NCI-H774 (cell line): ENCODE measurements at places on chromosomes 6 and 20.

GRCh38 chr6:12467706-12468670, 177.8 kb downstream of the EDN1 start:
- DNase-seq: no peak

GRCh38 chr20:41054847-41055230, 26.2 kb downstream of the TOP1 start:
- no peak for DNase-seq

GRCh38 chr20:23407781-23408464, 13.4 kb downstream of the NAPB start:
- no peak for DNase-seq

- DNase-seq: peak; percentile 55
Observed at GRCh38 chr20:46307139-46307998, 929 bp downstream of the CDH22 start.

DNA sequence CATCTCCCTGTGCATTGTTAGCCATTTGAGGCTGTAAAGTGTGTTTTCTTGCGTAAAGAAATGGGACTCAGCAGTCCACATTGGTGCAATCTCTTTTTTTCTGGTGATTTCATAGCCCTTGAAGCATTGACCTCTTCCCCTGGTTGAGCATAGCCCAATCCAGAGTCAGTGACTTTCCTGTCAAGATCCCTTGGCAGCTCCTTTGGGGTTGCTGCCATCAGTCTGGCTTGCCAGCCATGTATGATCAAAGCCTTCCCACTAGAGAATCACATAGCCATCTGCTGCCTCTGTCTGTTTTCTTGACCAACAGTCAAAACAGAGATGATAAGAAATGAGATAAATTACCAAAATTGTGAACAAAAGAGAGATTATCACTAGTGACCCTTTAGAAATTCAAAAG, 19.6 kb downstream of the HLA-A start:
- DNase-seq: no peak

GRCh38 chr6:11353921-11354389, 121.5 kb upstream of the NEDD9 start:
- no peak for DNase-seq

DNA sequence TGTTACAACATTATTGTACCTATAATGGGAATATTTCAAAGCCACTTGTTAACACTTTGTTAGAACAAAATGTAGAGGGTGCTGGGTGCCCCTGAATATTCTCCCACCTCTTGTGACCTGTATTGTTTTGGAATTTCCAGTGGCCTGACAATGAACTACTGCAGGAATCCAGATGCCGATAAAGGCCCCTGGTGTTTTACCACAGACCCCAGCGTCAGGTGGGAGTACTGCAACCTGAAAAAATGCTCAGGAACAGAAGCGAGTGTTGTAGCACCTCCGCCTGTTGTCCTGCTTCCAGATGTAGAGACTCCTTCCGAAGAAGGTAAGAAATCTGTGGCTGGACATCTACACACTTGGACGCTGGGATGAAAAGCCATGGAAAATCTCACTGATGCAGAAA, 28.9 kb downstream of the PLG start:
- no peak for DNase-seq

DNA sequence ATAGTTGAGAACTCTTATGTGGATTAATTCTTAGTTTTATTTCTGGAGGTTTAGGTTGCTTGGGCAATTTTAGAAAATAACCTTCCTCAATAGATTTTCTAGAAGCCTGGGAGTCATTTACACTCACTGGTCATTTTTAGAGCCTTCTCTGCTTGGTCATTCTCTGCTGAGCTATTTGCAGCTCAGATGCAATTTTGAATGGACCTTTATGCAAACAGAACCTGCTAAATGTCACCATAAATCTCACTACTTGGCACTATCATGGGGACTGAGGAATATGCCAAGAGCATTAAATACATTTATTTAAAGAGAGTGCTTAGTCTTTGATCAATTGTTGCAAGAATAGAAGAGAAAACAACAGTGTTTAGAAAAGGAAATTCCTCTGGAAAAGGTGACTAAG, 154.0 kb downstream of the CLVS2 start:
- DNase-seq: peak; percentile 36

DNA sequence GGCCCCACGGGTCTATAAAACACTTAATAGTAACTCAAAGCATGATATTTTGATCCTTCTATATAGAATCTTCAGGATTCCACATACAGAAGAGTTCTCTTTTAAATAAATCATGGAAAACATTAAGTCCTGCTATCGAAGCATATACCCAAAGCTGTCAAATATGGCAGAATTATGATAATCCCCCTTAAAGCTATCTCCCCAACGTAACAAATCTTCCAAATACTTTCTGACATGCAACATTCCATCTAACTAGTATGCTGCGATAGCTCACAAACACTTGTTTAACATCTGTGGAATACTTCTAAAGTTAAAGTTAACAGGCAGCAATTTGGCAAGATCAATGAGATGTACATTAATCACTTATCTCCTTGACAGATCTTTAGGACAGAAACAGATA, 371.0 kb upstream of the RUNX2 start:
- no peak for DNase-seq

DNA sequence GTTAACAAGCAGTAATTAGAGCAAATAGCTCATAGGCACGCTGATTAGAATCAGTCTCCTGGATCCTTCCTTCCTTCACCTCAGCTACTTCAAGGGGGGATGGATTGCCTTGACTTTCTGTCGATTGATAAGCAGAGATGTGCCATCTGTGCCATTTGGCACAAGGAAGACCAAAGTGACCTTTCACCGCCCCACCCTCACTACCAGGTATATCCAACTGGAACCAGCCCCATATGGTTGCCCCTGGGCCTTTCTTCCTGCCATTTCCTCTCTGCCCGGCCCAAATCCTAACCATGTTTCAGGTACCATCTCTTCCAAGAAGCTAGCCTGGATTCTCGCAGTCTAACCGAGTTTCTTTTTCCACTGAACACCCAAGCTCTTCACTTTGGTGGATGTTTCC, 8.7 kb upstream of the CPNE5 start:
- no peak for DNase-seq

DNA sequence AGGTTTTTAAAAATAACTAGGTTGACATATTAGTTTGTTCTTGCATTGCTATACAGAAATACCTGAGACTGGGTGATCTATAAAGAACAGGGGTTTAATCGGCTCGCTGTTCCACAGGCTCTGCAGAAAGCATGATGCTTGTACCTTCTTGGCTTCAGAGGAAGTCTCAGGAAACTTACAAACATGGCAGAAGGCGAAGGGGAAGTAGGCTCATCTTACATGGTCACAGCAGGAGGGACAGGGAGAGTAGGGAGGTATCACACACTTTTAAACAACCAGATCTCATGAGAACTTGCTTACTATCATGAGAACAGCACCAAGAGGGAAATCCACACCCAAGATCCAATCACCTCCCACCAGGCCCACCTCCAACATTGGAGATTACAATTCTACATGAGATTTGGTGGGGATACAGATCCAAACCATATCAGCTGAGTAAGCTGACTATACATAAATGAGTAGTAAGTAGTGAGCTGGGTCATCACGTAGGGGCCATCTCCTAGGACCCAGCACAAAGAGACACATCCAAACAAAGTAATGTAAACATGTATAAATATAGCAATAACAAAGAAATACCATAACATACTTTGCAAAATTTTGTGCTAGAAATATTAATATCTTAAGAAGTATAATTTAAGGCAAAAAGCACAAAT, 31.4 kb upstream of the SIRPG start:
- DNase-seq: no peak

DNA sequence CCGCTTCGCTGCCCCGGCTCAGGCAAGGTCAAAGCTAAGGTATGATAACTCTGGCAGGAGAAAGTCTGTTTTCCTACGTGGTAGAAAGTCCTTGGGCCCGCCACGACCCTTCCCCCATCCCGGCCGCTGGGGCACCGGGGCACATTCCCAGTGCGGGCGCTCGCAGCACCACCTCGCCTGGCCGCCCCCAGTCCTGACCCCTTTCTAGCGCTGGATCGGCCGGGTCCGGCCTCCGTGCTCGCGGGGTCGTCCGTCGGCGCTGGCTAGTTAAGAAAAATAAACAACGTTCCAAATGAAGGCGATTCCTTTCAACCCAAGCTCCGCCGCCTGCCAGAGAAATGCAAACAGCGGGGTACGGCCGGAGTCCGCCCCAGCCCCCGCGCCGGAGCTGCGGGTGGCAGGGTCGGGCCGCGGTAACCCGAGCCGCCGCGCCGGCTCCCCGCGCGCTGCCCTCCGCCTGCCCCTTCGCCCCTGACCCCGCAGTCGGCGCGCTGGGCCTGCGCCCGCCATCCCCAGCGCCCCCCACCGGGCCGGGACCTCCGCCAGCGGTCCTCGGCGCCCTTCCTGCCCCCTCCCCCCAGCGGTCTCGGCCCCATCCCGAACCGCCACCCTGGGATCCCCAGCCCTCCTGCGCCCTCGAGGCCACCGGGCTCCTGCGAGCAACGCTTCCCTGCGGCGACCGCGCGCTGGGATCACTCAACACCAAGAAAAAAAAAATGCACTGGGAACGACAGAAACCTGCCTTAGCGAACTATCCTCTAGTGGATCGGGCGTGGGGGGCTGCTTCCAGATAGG, 37.6 kb downstream of the NCR2 start:
- DNase-seq: no peak

GRCh38 chr6:109877028-109878004, 100.8 kb upstream of the GPR6 start:
- no peak for DNase-seq

DNA sequence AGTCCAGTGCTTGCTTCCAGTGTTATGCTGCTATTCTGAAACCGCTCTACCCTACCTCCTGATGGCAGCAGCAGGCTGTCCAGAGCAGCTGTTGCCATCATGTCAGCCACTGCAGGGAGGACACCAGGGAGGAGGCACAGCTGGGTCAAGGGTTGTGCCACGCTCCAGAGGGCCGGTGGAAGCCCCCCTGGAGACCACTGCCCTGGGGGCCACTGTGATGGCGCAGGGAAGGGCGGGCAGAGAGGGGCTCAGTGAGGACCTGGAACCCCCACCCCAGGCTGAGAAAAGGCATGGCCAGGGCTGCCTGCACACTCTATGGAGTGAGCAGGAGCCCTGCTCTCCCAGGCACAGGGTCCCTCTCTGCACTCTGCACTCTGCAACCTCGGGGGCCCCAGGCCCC, 271.3 kb upstream of the BTBD3 start:
- DNase-seq: no peak

DNA sequence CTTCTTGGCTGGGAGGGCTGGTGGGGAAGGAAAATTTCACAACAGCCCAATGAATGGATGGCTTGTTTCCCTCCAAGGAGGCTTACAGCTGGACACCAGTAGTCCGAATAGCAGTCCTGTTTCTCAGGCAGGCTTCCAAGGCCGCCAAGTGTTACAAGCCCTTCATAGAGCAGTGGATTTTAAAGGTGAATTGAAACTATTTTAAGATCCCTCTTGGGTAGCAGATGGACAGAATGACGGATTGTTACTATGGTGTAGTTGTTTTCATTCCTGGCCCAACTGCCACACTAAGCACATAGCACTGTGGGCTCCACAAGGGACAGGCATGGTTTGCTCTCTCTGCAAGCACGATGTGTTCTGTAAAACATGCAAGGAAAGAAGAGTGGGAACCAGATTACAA, 203.3 kb upstream of the TAB2 start:
- DNase-seq: no peak

GRCh38 chr6:158157064-158157764, 10.8 kb downstream of the SERAC1 start:
- DNase-seq: no peak

DNA sequence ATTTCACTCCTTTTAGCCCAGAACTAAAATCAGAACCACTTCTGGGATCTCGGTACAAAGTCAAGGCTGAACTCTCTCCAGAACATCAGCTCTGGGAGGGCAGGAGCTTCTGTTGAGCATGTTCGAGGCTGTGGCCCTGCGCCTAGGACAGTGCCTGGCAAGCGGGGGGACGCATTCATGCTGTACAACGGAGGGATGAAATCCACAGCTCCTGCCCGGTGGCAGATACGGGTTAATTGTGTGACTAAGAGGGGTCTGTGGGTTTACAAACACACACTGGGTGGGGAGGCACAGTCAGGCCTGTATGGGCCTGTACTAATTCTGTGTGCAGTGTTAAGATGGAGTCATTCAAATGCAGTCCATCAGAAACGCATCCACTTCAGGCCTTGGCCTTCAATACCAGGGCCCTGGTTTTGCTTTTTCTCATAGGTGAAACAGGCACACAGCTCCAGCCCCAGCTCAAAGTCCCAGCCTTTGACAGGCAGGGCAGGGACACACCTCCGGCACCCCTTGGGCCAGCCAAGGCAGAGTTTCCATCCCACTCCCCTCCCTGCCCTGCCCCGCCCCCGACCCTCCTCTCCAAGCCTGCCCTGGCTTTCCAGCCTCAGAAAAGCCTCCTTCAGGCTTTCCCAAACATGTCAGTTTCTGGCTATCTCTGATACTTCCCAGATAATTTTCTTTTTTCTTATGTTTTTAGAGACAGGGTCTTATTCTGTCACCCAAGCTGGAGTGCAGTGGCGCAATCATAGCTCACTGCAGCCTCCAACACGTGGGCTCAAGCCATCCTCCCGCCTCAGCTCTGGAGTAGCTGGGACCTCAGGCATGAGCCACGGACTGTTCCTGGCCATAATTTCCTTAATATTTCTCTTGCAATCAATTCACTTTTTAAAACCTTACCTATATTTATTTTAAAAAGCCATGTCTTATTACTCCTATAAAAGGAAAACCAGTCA, 109.8 kb downstream of the SULF2 start:
- no peak for DNase-seq

GRCh38 chr6:163438940-163439335, 24.4 kb downstream of the QKI start:
- no peak for DNase-seq
